ENCODE measurements at places on chromosomes 11 and 22.
A peak's percentile ranks its signal among the peaks of the same experiment; 100 is the strongest.

DNA sequence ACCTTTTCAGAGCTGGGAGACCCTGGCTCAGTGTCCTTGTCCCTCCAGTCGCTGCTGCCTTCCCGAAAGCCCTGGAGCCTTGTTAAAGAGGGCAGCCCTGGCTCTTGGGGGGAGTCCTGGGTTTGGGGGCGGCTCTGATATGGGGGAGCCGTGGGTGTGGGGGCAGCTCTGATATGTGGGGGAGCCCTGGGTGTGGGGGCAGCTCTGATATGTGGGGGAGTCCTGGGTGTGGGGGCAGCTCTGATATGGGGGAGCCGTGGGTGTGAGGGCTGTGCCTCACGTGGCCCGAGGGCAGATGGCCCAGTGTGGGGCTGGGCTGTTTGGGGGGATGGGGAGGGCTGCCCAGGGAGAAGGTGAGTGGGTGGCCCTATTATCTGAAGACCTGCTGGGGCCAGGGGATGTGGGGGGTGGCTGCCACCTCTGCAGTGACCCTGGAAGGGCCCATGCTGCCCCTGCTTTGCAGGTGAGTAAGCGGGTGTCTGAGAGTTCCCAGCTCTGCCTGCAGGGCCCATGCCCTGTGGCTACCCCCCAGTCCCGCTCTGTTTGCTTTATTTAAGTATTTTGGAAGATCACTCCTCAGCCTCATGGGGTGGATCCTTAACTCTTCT is 30.9 kb upstream of the GRAMD4 start:
- no peak for DNase-seq

DNA sequence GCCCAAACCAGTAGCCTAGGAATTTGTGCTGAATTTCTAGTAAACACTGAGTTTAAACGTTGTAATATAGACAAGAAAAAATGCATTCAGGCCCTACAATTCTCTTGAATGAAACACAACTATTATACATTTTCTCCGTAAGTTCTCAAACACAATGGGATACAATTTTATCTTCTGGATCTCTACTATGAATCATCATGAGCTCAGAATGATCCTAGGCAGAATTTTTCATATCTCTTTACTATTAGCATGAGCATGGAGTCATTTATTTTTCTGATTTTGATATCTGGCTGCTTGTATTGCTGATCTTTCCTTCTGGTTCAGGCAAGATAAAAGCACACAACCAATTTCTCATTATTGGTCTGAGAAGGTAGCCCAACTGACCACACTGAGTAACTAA is 1123.4 kb upstream of the RAG2 start:
- no peak for DNase-seq

DNA sequence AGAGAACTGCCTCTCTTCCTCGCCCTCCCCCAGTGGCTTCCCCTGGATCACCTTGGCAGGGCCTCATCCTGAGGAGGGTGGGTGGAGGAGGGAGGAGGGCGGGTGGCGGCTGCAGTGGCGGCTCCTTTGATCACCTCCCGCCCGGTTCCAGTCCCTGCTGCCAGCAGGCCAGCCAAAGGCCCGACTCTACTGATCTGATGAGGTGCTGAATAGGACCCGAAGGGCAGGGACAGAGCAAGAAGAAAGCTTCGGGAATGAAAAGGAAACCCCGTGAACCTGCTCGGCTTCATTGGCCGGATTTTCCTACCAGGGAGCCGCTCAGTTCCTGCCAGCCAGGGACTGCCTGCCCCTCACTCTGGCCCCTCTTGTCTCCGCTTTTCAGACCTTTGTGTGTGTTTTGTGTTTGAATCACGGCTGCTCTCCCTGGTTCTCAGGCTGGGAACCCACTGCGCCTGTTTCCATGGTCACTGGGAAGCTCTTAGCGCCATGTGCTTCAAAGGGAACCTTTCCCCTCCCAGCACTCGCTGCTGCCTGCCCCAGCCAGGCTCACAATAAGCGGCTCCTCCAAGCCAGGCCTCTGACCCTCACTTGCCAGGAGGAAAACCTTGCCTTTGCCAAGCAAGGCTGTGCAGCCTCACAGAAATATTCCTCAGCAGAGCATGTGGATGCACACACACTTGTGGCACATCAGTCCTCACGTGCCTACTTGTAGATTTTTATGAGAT is 56.8 kb downstream of the C22orf31 start:
- DNase-seq, result no peak

GRCh38 chr11:8962841-8963240 is 1.4 kb downstream of the TMEM9B start:
- no peak for DNase-seq

- no peak for DNase-seq
Measured at GRCh38 chr11:36748836-36749235, 150.8 kb upstream of the RAG2 start.

DNA sequence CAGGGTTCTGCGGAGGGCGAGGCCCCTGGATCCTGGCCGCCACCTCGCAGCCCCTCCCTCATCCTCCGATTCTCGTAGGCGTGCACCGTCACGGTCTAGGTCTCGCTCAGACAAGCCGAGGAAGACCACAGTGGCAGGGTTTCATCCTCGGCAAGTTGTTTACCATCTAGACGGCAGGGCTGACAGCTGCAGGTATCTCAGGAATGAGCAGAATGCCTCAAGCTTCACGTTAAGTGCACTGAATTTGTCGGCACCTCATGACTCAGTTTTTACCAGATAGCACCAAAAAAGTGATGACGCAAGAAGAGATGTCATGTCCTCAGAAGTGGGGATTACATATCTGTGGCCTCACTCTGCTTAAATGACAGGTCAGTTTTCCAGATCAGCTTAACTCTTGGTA is 35.1 kb downstream of the WT1 start:
- DNase-seq, result no peak

DNA sequence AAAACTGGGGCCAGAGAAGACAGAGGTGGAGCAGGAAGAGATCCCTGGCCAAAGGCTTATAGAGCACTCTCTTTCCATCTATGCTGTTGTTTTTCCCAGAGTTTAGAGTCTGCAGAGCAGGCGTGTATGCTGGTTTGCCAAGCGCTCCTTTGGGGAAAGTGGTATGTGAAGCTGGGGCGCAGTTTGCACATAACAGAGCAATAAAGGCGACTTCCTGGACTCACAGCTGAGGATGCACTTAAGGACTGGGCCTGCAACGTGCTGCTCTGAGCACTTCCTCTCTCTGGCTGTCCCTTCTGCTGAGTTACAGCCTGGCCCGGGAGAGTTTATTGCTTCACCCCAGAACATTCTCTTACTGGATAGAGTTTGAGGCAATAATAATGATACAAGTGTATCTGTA is 41.7 kb downstream of the THAP12 start:
- DNase-seq, result no peak

DNA sequence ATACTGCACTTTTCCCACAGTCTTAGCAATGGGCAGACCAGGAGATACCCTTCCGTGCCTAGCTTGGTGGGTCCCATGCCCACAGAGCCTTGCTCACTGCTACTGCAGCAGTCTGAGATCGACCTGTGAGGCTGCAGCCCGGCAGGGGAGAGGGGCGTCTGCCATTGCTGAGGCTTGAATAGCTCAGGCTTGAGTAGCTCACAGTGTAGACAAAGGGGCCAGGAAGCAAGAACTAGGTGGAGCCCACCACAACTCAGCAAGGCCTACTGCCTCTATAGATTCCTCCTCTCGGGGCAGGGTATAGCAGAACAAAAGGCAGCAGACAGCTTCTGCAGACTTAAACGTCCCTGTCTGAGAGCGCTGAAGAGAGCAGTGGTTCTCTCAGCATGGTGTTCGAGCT is 118.1 kb downstream of the BARX2 start:
- no peak for DNase-seq

DNA sequence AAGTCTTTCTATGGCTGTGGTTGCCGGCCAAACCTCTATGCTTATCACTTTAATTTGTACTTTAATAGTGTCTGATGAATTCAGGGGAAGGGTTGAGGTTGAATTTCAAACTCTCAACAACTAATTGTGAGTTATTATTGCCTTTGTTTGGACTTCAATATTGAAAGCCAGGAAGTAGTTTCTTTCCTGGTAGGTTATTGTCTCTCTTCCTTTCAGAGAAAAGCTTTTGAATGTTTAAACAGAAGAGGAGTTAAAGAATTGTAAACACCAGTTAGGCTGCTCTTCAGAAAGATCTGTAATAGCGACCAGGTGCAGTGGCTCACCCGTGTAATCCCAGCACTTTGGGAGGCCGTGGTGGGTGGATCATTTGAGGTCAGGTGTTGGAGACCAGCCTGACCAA is 22.2 kb downstream of the NNMT start:
- DNase-seq, result peak; percentile 92

DNA sequence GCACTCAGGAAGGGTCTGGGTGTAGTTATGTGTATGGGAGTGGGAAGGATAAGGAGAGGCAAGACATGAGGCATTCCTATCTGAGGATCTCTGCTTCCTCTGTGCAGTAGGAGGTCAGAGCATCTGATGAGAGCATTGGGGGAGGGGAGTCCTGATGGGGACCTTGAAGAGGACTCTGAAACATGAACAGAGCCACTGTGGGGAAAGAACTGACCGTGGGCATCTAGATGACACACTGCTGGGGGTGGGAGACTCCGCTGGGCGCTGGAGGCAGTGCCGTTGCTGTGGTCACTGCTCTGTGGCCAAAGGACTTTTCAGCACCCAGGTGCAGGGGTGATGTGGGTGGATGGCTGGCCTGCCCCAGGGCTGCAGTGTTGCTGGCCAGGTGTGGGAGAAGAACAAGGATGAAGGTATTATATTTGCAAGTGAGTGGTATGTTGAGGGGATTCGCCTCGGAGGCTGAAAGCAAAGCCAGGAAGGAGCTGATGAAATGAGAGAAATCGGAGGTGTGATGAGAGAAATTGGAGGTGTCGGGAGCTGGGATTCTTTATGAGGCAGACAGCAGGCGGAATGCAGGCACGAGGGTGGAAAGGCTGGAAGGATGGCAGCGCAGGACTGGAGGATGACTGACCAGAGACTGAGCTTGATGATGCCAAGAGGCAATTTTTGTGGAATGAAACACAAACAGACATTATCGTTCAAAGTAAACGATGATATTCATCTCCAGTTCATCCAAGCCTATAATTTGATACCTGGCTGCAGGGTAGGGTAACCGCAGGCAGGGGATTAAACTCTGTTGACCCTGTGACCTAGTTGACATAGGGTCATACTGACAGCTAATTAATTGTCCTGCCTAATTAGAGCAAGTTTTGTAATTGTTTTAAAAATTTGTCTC is 19.4 kb upstream of the TMPRSS4 start:
- DNase-seq, result no peak

DNA sequence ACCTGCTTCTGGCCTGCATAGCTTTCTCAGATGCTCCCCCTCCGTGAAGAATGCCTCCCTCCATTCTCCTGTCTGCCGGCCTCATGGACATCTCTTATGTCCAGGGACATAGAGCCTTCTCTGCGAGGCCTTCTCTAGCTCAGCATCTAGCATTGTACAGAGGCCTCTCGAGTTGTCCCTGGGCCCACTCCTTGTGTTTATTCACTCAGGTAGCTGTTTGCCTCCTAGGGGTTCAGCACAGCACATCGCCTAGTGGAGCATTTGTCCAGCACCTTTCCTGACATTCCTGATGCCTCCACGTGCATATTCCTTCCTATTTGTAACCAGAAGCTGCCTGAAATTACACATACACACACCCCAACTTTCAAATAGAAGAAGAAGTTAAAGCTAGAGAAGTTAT is 101.3 kb downstream of the TBC1D22A start:
- no peak for DNase-seq

DNA sequence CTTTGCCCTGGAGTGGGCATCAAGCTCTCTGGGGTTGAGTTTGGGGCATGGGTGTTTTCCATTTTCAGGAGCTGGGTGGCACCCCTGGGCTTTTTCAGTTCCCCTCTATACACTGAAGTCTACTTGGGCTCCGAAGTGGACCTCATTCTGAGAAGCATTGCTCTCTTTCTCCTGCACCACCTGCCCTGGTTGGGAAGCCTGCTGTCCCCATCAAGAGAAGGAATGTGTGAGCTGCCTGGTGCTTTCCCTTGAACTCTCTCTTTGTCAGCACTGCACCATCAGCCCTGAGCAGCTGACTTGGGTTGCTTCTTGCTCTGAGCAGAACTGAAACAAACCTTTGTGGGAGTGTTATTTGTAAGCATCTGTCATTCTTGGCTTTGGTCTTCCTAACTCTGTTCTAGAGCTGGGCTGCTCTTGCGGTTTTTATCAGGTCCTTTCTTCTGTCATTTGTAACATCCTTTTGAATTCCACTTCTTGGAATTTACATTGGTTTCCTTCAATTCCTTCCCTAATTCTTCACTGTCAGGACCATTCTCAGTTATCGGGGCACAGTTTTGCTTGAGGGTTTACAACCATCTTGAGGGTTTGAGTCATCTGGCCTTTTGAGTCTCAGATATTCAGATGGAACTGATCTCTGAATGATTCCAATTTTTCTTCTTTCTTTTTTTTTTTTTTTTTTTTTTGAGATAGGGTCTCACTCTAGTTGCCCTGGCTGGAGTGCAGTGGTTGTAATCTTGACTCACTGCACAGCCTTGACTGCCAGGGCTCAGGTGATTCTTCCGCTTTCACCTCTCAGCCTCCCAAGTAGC is 20.5 kb downstream of the UBE2L3 start:
- DNase-seq, result no peak

GRCh38 chr11:66278363-66279091 is 552 bp downstream of the CNIH2 start:
- no peak for DNase-seq

GRCh38 chr22:38177926-38178604 is 3.6 kb downstream of the PLA2G6 start:
- no peak for DNase-seq

GRCh38 chr11:113674397-113674685 is 31.8 kb downstream of the TMPRSS5 start:
- no peak for DNase-seq

GRCh38 chr11:2461253-2461955 is 16.6 kb downstream of the KCNQ1 start:
- no peak for DNase-seq

- no peak for DNase-seq
Measured at GRCh38 chr22:45785458-45785857, 113.8 kb downstream of the ATXN10 start.

DNA sequence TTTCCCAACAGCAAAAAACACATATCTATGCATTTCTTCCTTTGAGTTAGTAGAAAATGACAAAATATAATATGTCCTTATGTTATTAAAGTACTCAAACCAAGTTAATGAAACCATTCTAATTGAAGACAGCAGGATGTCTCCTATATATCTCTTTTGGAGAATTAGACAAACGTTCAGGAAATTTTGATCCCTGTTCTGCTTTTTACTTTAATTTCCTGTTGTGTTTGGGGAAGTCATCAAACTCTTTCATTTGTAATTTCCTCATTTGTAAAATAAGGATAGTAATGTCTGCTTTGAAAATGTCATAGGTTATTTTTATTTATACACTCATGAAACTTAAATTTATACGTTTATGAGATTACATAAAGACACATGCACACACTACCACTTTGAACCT is 281.8 kb upstream of the ANO5 start:
- DNase-seq, result no peak

- no peak for DNase-seq
Measured at GRCh38 chr22:17063411-17064106, 21.2 kb upstream of the IL17RA start.

Measured in NCI-H774 (cell line).